Activated CD8-positive, alpha-beta memory T cell treated with anti-CD3 and anti-CD28 coated beads, Interleukin-2, amount 10 ng/mL, durations not matched to agents 7 days and 5 days (primary cell): ENCODE measurements at places on chromosomes 16 and 17.

- H3K27ac ChIP-seq = no peak overlapping the region
- H3K27me3 ChIP-seq = peaks cover 41% of the 10 kb centered on the region
- DNase-seq = peak; percentile 85
- no peaks in the 10 kb centered on the region for H3K36me3 ChIP-seq
- H3K4me3 ChIP-seq = no peak overlapping the region
- no peaks in the 10 kb centered on the region for H3K4me1 ChIP-seq
Measured at GRCh38 chr17:41579484-41580243, 7.0 kb downstream of the KRT14 start.

DNA sequence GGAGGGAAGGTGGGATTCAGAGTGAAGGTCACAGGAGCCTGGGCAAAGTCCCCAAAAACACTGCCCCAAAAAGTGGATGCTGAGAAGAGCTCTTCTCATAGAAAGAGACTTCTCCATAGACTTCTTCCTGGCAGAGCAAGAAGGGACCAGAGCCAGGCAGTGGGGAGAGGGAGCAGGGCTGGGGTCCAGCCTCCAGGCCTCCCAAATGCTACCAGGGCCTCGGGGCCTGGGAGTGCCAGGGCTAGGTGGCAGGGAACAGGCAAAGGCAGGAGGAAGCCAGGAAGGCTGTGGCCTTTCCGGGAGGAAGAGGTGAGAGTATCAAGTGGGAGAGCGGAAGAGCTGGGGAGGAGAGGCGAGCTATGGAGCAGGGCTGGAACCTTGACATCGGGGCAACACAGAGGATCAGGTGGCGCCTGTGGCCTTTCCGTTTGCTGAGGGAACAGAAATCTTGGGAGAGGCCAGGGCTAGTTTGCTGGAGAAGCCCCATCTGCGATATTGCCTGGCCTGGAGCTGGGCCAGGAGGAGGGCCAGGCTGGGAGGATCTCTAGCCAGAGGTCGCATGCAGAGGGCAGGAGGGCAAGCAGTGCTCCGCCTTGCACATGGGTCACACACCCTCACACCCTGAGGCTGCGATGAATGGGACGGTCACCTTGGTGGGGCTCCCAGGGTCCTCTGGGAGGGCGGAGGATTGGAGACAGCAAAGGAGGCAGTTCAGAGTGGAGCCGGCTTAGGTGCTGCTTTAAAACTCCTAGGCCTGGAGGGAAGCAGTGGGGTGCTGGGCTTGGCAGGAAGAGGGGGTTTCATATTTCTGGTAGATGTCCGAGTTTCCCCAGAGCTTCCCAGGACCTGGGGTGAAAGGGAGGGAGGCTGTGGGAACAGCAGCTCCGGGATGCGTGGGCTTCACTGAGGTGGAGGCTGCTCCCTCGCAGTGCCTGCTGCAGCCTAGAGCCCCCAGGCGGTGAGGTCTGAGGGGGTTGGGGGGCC lies 3.4 kb downstream of the SLC16A5 start:
- no peak overlapping the region for H3K4me3 ChIP-seq
- peaks cover 20% of the 10 kb centered on the region for H3K4me1 ChIP-seq
- no peak for DNase-seq
- no peaks in the 10 kb centered on the region for H3K27me3 ChIP-seq

GRCh38 chr16:3364774-3365427 lies 9.2 kb downstream of the OR2C1 start:
- peaks cover 20% of the 10 kb centered on the region for H3K4me1 ChIP-seq
- H3K36me3 ChIP-seq = peaks cover 19% of the 10 kb centered on the region
- peak overlapping the region; percentile 71 for H3K4me3 ChIP-seq
- peak; percentile 95 for DNase-seq

- no peaks in the 10 kb centered on the region for H3K27me3 ChIP-seq
- DNase-seq = no peak
Measured at GRCh38 chr17:7003745-7004144, 7.9 kb downstream of the ALOX12 start.

DNA sequence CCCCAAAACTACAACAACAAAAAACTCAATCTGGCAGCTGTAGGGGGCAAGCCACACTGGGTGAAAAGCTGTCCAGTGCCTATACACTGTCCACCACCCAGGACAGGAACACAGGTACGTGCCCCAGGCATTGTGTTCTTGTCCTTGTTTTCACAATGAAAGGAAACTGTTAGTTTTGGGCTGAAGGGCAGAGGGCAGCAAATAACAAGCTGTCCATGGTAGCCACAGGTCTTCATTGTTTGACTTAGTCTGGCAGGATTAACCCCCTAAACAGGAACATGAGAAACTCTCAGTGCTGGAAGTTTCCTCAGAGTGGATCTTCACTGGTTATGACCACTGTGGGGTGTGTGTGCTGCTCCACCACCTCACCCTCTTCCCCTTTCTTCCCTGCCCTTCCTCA lies 224.6 kb upstream of the N4BP1 start:
- no peak for DNase-seq
- no peaks in the 10 kb centered on the region for H3K36me3 ChIP-seq
- H3K4me1 ChIP-seq = no peaks in the 10 kb centered on the region
- no peaks in the 10 kb centered on the region for H3K27me3 ChIP-seq
- H3K27ac ChIP-seq = no peak overlapping the region

- no peak for DNase-seq
- no peak within 1 kb of the TSS for H3K4me3 ChIP-seq
- peaks cover 12% of the 10 kb centered on the region for H3K4me1 ChIP-seq
- no peaks in the 10 kb centered on the region for H3K36me3 ChIP-seq
Measured at GRCh38 chr17:78903101-78903779, at the start of gene CEP295NL. Gene CEP295NL, minus strand, starts transcription at chr17:78903201. Its CDS starts 1,373 bp downstream, at chr17:78901828.

- no peak overlapping the region for H3K4me3 ChIP-seq
- DNase-seq = no peak
- H3K27me3 ChIP-seq = no peaks in the 10 kb centered on the region
- H3K36me3 ChIP-seq = no peaks in the 10 kb centered on the region
Measured at GRCh38 chr17:1119924-1120323, 59.9 kb downstream of the ABR start.

- DNase-seq = no peak
- no peak overlapping the region for H3K27ac ChIP-seq
- no peak overlapping the region for H3K4me3 ChIP-seq
- H3K4me1 ChIP-seq = no peaks in the 10 kb centered on the region
- H3K36me3 ChIP-seq = no peaks in the 10 kb centered on the region
Measured at GRCh38 chr16:61659936-61660335, 376.3 kb downstream of the CDH8 start.

DNA sequence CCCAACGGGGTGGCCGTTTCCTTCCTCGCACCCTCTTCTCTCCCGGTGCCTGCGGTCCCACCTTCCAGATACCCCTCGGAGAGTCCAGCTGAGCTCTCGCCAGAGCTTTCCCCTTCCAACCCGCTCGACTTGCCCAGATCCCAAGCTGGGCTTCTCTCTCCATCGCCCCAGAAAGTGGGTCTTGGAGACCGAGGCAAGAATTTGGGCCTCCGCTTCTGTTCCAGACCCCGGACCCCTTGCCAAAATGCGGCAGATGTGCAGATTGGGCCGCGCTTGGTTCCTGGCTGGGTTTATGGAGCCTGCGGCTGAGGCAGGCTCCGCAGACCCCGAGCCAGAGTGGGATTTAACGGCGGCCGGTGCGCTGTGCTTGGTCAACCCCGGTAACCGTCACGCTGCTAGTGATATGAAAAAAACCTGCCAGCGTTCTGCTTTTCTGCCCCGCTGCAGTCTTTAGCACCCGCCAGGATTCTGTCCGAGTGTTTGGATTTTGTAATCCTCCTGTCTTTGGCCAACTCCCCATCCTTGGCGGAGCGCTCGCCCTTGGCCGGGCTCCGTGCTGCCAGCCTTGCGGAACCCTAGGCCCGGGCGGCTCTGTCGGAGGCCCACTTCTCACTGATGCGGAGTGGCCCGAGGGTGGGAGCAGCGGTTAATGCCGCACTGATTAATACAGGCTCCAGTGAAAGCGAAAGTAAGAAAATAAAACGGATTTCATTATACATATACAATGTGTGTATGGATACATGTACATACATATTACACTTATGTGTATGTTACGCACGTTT lies 754 bp upstream of the SLFN11 start:
- no peaks in the 10 kb centered on the region for H3K27me3 ChIP-seq
- H3K4me3 ChIP-seq = peak overlapping the region; percentile 96
- H3K36me3 ChIP-seq = peaks cover 32% of the 10 kb centered on the region

DNA sequence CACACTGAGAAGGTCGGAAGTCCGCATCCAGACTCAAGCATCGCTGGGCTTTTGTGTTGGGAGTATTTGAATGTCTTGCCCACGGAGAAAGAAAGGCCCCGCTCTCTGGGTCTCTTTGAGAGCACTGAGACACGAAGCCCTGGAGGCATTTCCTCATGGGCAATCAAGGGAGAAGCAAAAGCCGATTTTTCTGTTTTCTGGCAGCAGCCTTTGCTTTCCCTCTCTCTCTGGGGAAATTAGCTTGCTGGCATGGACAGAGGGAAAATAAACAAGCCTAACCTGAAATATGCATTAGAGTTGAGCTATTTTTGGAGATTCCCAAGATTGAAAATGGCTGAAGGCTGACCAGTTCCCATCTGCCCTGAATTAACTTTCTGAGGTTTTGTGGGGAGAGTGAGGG lies 238.7 kb downstream of the HAPSTR1 start:
- DNase-seq = no peak
- H3K27me3 ChIP-seq = no peaks in the 10 kb centered on the region
- H3K4me3 ChIP-seq = no peak overlapping the region
- H3K27ac ChIP-seq = no peak overlapping the region
- no peaks in the 10 kb centered on the region for H3K36me3 ChIP-seq

- no peaks in the 10 kb centered on the region for H3K4me1 ChIP-seq
- no peak overlapping the region for H3K27ac ChIP-seq
- no peaks in the 10 kb centered on the region for H3K27me3 ChIP-seq
- no peaks in the 10 kb centered on the region for H3K36me3 ChIP-seq
Measured at GRCh38 chr16:65061263-65061662, 60.6 kb downstream of the CDH11 start.

DNA sequence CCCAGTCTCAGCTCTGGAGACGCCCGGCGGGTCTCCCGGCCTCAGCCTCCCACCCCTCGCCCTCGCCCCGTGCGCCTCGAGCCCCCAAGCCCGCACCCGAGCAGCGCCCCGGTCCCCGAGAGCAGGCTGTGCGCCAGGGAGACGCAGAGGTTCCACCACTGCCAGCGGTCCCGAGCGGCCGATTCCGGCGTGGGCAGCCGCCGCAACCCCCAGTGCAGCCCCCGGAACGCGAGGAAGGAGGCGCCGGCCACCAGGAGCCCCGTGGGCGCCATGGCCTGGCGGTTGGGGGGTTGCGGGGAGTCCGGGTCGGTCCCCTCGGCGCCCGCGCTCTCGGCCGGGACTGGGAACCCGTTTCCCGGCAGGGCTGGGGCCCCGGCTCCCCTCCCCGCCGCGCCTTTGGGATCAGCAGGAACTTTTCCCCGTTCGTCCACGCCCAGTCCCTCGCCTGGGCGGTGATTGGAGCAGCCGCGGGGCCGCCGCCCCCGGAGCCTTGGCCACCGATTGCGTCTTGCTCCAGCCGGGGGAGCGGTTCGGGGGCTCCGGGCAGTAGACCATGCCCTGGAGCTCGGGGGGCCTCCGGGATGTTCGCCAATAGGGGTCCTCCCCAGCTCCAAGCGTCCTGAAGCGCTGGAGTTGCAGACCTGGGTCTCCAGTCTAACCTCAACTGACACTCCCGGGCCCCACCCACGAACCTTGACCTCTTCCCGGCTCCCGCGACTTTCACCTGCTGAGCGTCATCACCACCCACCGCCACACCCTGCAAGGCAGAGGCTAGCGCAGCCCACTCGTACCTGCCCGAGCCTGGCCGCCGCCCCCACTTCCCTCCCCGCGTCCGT lies at the start of gene TLCD2:
Gene TLCD2, minus strand, starts transcription at position 407 of the 836 bp plus-strand sequence. Its CDS starts 135 bp downstream, at position 272.
- no peak for DNase-seq
- peaks cover 10% of the 10 kb centered on the region for H3K4me1 ChIP-seq

DNA sequence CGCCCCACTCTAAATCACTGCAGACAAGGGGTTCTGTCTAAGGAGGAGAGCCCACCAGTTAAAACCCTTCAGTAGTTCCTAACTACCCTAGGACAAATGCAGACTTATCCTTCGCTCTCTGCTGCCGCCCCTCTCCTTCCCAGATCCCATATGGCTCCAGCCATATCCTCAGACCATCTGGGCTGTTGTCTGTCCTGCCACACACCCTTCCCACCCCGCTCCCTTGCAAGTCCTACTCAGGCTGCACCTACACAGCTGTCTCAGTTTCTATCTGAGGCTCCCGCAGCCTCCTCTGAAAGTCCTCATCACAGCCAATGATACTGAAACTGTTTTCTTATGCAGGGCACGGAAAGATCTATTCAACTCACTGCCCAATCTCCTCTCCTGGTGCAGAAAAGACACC lies 720 bp upstream of the BCKDK start:
- peaks cover 15% of the 10 kb centered on the region for H3K36me3 ChIP-seq
- H3K4me3 ChIP-seq = peak overlapping the region; percentile 80
- peaks cover 22% of the 10 kb centered on the region for H3K4me1 ChIP-seq

DNA sequence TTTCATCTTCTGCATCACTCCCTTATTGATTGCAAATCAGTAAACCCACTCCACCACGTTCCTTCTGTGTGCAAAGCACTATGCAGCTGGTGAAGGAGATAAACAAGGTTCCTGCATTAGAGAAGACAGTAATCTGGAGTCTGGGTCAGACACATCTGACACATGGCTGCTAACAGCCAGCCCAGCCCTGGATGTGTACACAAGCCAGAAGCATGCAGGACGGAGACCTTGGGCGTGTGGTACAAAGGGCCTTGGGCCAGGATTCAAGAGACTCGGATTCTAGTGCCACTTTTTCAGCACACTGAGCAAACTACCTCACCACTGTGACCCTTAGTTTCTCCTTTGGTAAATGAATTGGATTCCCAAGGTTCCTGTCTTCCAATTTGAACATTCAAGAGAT lies 86.6 kb upstream of the DNAH9 start:
- H3K27me3 ChIP-seq = no peaks in the 10 kb centered on the region
- H3K27ac ChIP-seq = no peak overlapping the region
- H3K4me1 ChIP-seq = no peaks in the 10 kb centered on the region
- no peak for DNase-seq
- no peaks in the 10 kb centered on the region for H3K36me3 ChIP-seq

DNA sequence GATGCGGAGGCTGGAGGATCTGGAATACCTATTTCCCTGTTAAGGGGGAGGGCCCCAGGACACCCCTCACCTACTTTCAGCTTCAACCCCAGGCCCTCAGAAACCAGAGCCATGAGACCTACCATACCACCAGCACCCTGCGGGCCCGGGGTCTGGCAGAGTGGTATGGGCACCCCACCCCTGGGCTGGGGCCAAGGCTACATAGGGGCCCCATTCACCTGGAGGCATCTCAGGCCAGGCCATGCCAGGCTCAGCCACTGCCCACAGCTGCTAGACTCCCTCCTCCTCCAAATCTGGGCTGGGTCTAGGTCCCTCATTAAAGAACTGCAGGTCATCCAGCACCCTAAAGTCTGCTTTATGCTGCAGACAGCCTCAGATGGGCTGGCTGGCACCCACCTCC lies 9.0 kb downstream of the FNDC8 start:
- no peaks in the 10 kb centered on the region for H3K4me1 ChIP-seq
- no peaks in the 10 kb centered on the region for H3K27me3 ChIP-seq
- no peak for DNase-seq
- H3K4me3 ChIP-seq = no peak overlapping the region

GRCh38 chr16:80151722-80152111 lies 389.1 kb upstream of the DYNLRB2 start:
- DNase-seq = no peak
- H3K27ac ChIP-seq = no peak overlapping the region
- H3K4me3 ChIP-seq = no peak overlapping the region
- H3K4me1 ChIP-seq = no peaks in the 10 kb centered on the region
- H3K27me3 ChIP-seq = no peaks in the 10 kb centered on the region
- H3K36me3 ChIP-seq = no peaks in the 10 kb centered on the region

GRCh38 chr16:81601008-81601428 lies 156.4 kb downstream of the CMIP start:
- no peak overlapping the region for H3K4me3 ChIP-seq
- no peak overlapping the region for H3K27ac ChIP-seq
- peaks cover 9% of the 10 kb centered on the region for H3K4me1 ChIP-seq
- H3K36me3 ChIP-seq = no peaks in the 10 kb centered on the region
- H3K27me3 ChIP-seq = no peaks in the 10 kb centered on the region
